ENCODE measurements at places on chromosomes 6 and 20.

DNA sequence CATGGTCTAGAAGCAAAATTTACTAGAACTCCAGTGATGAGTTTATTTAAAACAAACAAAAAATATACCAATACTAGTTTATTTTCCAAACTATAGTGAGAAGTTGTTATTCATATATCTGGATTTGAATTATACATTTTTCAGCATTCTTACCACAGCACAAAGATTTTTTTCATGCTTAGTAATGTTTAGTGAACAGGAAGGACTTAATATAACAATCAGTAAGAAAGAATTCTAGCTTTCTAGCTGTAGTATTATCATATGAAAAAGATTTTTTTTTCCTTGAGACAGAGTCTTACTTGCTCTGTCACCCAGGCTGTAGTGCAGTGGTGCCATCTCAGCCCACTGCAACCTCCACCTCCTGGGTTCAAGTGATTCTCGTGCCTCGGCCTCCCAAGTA, 13.8 kb downstream of the MARCKS start:
- no peak for DNase-seq

DNA sequence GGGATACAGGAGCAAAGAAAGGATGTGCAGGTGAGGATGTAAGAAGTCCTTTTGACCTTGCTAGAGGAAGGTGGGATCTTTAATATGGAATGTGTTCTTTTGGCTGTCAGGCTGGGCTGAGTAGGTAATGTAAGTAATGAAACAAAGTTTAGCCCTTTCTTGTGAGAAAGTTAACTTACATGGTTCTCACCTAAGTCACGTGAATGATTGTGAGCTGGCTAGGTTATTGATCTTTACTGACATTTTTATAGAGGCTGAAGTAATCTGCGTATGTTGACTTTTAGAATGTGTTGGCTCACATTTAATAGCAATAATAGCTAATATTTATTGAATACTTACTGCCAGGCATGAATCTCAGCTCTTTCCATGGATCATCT, 2.6 kb downstream of the TOP1 start:
- DNase-seq = no peak

GRCh38 chr6:5287205-5287965, 26.1 kb downstream of the FARS2 start:
- no peak for DNase-seq

DNA sequence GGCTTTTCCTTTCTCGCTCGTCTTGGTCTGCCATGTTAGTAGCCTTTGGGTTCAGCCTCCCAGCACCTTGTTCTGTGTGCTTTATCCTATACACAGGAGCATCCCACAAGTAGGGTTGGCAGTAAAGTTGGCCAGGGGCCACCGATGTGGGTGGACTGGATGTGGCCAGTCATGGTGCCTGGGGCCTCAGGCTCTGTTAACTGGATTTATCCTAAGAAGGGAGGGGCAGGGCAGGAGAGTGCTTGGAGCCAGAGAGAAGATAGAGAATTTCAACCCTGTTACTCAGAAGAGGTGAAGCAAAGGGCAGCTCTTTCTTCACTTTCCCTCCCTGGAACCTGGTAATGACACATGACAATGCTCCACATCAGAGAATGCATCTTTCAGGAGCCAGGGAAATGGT, 14.1 kb upstream of the SIRPB2 start:
- no peak for DNase-seq

DNA sequence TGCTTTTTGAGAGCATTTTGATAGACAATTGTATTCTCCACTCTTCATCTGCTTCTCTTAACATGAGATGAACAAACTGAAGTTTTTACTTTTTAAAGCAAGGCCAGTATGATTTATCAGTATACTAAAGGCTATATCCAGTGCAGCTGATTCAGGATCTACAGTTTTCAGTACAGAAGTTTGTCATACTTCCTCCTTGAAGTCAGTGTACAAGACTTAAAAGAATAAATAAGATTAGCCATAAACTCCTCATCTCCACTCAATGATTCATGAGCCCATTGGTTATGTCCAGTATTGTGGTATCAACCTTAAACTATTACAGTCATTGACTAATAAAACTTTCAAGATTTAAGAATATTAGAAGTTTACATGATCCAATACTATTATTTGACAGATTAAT, 374.8 kb upstream of the EPHA7 start:
- no peak for DNase-seq

DNA sequence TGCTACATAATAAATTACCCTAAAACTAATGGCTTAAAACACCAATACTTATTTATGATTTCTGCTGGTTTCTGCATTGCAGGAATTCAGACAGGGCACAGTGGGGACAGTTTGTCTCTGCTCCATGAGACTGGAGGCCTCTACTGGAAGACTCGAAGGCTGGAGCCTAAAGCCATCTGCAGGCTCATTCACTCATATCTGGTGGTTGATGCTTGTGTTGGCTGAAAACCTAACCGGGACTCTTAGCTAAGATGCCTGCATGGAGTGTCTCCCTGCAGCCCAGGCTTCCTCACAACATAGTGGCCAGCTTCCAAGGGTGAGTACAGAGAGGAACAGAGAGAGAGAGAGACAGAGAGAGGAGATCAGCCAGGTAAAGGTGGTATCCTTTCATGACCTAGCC, 195.5 kb upstream of the FOXA2 start:
- DNase-seq = no peak

DNA sequence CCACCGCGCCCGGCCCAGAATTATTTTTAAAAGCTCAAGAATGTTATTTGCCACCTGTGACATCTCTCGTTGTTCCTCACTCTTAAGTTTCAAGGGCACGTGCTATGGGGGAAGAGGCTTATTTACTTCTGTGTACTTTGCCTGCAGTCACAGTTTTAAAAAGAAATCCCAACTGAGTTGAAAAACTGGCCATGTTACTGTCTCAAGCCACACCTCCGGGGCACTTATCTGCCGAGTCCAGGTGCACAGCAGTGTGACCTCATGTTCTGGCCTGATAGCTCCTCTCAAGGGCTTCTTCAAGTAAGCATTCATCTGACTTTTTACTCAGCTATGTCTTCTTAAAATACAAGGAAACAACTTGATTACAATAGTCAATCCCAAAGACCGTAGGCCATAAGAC, 34.5 kb downstream of the SHLD1 start:
- DNase-seq = no peak

- DNase-seq = no peak
These were observed 90.0 kb downstream of the PERP start for GRCh38 chr6:138017166-138017757.

DNA sequence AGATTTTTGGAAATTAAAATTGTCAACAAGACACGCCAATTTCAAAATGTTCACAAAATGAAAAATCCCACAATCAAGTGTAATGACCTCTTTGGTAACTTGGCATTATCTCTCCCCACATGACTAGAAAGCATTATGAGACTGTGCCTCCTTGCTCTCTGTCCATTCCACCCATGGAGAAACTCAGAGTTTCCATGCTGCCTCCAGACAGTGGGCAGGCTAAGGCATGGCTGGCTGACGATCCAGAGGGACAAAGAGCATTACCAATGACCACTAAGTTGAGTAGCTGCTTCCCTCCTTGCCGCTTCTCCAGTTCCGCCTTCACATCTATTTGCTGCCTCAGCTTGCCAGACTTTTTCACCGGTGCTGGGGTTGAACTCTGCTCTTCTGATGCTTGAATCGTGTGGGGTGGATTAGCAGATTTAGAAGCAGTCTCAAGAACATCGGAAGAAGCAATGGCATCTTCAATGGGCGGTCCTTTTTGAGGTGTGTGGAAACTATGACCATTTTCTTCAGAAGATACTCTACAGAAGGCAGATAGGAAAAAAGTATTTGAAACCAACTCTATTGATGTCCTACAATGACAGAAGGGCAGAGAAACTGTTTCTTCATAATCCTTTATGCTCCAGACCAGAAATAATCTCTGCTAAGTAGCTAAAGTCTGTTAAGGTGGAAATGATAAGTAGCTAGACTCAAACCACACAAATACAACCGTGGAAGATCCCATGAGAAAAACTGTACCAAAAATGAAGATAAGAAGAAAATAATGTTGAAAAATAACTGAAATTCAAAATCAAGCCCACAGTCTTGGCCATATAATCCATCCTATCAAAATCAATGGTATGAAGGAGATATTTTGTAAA, 47.5 kb upstream of the ALDH8A1 start:
- no peak for DNase-seq

DNA sequence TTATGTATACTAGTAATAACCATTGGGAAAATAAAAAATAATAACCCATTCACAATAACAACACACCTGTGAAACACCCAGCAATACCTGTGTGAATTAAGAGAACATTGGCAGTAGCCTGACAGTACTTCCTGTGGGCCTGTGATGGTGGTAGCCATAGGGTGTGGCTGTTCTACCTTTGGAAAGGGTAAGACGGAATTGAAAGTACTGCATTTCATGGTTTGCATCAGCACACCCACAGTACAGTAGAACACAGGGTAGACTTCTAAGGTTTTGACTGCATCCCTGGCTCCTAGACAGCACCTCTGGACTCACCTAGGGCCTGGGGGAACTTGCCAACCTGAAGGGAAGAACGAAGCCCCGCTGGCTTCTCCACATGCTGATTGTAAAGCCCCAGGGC, 279.8 kb downstream of the HTR1B start:
- no peak for DNase-seq

- DNase-seq = no peak
These were observed 247.3 kb upstream of the TENT5A start for GRCh38 chr6:81999826-82000225.

- no peak for DNase-seq
These were observed 46.6 kb upstream of the EZR start for GRCh38 chr6:158865769-158866168.

- DNase-seq = no peak
These were observed 356.6 kb upstream of the RSPO3 start for GRCh38 chr6:126761854-126762253.

Data from spleen (tissue), 13 donors.